ENCODE measurements at places on chromosomes 7 and 10.

GRCh38 chr10:26445411-26446031 is 7.4 kb downstream of the APBB1IP start:
- peak; percentile 2 for DNase-seq

DNA sequence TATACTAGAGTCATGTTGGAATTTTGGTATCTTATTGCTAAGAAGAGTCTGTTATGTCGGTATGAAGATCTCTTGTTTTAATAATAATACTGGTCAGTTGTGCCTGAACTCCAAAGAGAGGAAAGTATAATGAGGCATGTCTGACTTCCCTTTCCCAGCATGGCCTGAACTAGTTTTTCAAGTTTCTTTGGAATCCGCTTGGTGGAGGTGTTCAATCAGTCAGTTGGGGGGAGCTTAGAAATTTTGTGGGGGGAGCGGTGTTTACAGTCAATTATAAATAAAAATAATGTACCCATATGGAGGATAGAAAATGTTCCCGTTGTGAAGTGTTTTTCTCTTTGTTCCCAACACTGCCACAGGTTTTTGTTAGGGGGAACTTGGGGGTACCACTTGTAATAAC is 1.5 kb upstream of the TRDMT1 start:
- DNase-seq, result no peak

GRCh38 chr10:91073286-91073979 is 147.0 kb upstream of the PCGF5 start:
- DNase-seq, result no peak

DNA sequence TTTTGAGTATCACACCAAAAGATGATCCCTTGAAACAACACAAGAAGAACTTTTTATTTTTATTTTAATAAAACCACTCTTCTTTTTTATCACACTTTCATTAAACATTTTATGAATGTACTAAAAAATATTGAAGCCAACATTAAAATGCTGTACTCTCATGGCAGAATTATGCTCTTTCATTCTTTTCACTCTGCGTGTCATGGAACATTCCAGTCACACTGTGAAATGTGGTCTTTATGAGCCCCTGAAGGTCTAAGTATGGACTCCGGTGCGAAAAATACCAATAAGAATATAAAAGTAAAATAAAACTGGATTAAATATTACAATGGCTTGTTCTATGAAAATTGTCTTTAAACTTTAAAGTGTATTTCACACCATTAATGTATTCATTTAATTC is 148.4 kb downstream of the TMEM26 start:
- DNase-seq, result no peak

DNA sequence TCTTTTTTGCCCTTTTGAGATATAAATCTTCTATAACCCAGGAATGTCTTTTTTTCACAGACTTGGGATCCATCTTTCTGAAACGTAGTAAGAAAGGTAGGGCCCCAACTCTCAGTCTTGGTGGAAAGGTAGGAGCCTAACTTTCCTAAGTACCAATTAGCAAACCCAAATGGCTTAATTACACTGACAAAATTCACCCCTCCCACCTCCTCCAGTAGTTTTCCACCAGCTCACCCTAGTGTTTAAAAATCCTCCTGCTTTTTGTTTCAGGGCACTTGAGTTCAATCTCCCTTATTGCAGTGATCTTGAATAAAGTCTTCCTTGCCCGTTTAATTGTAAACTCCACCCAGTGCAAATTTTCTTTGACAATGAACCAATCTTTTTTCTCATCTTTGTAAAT is 600.0 kb downstream of the PHTF2 start:
- no peak for DNase-seq

DNA sequence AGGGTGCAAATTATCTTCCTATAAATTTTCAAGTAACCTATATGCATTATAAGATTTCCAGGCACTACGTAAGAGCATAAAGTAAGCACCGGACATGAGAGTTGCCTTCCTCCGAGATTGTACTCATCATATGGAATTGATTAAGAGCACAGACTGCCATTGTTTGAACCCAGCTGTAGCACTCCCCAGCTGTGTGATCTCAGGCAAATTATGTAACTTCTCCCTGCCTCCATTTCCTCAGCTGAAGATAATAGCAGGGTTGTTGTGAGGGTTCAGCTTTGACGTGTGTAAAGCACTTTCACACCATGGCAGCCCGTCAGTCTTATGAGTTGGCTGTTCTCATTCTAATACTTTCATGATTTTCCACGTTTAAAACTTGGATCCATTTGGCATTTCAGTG is 122.6 kb downstream of the ITIH5 start:
- DNase-seq, result no peak
